T follicular helper cell (primary cell): ENCODE measurements at places on chromosomes 1 and 21.

DNA sequence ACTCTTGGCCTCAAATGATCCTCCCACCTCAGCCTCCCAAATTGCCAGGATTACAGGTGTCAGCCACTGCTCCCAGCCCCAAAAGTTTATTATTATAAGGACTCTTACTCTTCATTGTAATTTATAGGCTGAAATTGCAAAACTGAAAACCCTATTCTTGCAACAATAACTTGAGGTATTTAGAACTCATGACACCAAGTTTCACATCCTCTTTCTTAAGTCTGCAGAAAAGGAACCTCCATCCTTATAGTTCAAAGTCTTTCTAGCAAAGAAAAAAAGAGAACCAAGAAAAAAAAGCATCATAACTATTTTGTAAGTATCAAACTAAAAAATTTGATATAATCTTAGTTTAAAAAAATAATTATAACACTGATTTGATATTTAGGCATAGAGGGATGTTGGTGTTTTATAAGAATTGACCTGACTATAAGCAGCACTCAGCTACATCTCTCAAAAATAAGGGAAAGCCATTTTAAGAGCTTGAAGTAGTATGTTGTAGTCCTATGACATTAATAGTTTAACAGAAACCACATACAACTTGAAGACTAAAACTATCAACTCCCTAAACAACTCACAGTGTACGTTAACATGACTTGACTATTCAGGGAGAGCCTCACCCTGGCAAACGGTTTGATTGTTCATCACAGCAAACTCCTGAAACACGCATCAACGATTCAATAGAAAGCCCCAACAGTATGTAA lies 122.4 kb downstream of the AKT3 start:
- DNase-seq = no peak

- no peak for DNase-seq
These were observed 153.3 kb downstream of the NR5A2 start for GRCh38 chr1:200180821-200181220.

- peak; percentile 6 for DNase-seq
These were observed 66.3 kb upstream of the DIRAS3 start for GRCh38 chr1:68116643-68117235.

DNA sequence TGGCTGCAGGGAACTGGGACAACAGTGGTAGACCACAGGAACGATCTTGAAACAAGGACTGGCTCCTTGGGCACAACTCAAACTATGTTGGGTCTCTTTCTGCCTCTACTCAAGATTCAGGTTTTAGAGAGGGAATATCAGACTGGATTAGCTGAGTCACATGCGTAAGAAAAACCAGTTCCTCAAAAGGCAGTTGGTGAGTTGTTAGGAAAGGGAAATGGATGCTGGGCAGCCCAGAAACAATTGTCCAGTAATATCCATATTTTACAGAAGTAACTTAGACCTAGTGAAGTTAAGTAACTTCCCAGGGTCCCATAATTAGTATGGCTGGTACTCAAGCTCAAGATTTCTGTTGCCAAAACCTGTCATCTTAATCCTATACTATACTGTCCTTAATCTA lies 27.0 kb upstream of the TMEM39B start:
- no peak for DNase-seq

- DNase-seq = no peak
These were observed 54.5 kb upstream of the FGGY start for GRCh38 chr1:59242370-59242769.

DNA sequence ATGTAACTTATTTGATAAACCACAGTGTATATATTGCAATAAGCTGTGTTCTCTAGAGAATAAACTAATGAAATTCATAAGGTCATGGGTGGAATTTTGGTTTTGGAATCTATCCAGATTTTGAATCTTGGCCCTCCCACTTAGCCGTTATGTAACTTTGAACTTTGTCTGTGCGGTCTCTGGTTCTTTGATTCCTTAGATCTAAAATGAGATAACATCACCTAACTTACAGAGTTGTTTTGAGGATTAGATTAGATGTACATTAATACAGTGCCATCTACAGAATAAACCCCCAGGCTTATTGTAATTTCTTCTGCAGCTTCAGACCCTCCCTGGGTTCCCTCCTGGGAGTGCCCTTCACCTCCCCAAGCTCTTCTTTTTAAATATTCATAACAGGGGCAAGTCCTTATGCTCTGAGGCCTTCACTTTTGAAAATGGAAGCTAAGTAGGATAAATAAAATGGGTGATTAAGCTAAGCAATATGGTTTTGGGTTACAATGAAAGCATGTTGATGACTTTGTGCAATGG lies 124.3 kb downstream of the ATG4C start:
- no peak for DNase-seq

GRCh38 chr21:29155118-29155932 lies 24.9 kb downstream of the MAP3K7CL start:
- no peak for DNase-seq

DNA sequence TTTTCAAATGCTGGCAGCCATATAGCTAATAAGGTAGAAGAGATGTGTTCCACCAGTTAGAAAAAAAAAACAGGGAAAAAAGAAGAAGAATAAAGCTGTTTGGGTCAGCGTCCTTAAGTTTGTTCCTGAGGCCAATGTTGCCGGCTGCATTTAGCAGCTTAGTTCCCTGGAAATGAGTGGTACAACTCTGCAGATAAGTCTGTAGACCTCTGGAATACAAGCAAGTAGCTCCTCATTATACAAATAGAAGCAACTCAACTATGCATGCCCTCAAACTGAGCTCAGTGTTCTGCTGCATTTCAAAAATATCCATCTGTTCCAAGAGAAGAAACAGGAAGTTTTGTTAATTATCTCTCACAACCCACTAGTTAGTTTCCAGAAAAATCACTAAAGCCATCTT lies 181.2 kb upstream of the PKN2 start:
- DNase-seq = no peak

DNA sequence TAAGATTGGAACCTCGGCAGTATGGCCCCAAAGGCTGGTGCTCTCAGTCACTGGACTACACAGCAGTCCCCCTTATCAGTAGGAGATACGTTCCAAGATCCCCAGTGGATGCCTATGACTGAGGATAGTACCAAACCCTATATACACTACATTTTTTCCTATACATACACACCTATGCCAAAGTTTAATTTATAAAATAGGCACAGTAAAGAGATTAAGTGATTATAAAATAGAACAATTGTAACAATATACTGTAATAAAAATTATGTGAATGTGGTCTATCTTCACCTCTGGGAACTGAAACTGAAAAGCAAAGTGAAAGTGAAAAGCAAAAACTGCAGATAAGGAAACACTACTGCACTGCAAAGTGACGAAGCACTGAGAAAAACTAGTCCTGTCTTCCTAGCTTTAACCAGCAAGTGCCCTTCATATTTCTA lies 96.8 kb downstream of the INTS7 start:
- no peak for DNase-seq

DNA sequence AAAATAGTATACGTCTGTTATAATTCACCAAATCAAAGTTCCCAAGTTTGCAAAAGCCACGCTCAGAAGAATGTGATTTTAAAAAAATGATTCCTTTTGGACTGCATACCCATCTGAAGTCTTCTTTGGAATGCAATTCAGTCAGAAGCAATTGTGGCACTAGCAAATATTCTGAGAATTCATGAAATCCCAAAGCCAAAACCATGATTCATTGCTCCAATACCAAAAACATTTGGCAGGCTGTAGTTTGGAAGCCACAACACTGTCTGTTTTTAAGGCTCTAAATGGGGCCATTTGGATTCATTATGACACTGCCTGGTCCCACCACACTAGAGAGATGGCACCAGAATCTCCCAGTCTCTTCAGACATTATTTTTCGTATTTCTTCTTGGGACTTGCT lies 21.8 kb upstream of the LRRC53 start:
- no peak for DNase-seq

- no peak for DNase-seq
These were observed 8.9 kb downstream of the MFAP2 start for GRCh38 chr1:16971341-16972188.

DNA sequence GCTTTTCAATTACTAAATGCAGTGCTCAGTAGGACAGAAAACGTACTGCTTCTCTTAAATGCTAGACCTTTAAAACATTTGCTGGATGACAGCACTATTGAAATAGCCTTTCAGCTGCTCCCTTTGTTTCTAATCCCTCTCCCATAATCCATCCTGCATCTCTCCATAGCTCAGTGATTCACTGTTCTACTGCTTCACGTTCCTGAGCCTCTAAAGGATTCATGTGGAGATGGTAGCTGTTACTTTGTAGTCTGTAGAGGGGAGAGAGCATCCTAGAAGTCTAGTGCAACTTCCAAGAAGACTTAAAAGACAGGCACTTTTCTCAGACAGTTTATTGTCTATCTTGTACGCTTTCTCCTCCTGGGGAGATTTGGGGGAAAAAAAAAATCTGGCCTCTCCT lies 51.4 kb downstream of the LRRC8B start:
- DNase-seq = no peak

GRCh38 chr1:111399792-111400610 lies 27.5 kb downstream of the OVGP1 start:
- DNase-seq = peak; percentile 13

DNA sequence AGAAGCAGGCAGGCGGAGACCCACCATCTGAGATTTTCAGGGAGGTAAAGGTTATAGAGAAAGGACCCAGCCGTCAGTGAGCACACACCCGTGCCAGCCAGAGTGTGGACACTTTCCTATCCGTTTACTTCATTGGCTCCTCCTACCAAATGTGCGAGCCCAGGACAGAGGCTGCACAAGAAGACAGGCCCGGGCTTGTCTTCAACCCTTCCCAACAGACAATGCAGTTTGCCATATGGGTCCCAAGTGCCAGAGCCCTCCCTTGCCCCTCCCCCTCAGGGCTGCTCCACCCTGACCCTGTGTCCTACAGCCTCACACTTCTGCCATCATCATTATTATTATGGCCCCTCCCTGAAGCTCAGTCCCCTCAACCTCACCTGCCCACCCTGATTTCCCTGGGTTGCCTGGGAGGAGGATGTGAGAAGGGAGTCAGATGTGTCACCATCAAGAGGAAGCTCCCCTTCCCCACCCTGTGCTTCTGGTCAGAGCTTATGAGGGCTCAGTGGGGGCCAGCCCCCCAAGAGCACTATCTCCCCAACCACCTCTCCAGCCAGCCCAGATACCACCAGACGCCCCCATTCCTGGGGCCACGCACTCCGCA lies 9.4 kb downstream of the LAPTM5 start:
- DNase-seq = no peak

DNA sequence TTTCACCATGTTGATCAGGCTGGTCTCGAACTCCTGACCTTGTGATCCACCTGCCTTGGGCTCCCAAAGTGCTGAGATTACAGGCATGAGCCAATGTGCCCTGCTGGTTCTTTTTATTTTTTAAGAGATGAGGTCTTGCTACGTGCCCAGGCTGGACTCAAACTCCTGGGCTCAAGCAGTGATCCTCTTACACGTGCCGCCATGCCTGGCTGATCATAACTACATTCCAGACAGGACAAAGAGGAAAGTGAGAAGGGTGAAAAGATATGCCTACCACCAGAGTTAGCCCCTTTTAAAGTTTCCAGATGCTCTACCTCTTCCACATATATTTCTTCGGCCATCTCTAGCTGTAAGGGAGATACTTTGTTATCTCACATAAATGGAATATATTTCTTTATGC lies 79.7 kb upstream of the SOX13 start:
- no peak for DNase-seq

DNA sequence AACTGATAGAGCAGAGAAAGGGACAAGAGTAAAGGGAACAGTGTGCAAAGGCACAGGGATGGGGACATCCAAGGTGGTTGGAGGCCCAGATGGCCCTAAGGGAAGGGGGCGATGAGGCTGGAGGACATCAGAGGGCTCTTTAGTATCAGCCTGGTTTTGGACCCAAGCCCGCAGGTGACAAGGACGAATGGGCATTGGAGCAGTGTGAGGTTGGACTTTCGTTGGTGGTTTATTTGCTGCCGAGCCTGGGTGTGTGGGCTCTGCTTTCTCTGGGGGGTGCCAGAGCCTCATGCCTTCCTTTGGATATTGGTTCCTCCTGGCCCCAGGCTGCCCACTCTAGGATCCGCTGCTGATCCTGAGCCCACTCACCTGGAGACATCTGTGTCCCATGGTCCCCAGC lies 12.1 kb downstream of the FOXO6 start:
- DNase-seq = no peak

- DNase-seq = no peak
These were observed 174.1 kb upstream of the EDN2 start for GRCh38 chr1:41658431-41659158.

- no peak for DNase-seq
These were observed 82.3 kb upstream of the SYT6 start for GRCh38 chr1:114235960-114236359.

DNA sequence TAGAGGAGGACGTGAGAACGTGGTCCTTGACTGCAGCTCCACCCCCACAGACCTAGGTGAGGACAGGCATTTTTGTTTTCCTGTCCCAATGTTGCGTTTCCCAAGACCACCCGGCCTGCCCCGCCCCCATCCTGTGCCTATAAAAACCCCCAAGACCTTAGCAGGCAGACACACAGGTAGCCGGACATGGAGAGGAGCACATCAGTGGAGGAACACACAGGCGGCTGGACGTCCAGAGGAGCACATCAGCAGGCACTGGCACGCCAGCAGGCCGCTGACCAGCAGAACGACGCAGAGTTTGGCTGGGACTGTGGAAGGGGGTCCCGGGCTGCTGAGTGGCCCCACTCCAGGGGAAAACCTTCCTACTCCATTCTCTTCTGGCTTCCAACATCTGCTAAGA lies 12.7 kb upstream of the HMGCL start:
- no peak for DNase-seq

- DNase-seq = no peak
These were observed 65.2 kb downstream of the GBP6 start for GRCh38 chr1:89429062-89429461.

DNA sequence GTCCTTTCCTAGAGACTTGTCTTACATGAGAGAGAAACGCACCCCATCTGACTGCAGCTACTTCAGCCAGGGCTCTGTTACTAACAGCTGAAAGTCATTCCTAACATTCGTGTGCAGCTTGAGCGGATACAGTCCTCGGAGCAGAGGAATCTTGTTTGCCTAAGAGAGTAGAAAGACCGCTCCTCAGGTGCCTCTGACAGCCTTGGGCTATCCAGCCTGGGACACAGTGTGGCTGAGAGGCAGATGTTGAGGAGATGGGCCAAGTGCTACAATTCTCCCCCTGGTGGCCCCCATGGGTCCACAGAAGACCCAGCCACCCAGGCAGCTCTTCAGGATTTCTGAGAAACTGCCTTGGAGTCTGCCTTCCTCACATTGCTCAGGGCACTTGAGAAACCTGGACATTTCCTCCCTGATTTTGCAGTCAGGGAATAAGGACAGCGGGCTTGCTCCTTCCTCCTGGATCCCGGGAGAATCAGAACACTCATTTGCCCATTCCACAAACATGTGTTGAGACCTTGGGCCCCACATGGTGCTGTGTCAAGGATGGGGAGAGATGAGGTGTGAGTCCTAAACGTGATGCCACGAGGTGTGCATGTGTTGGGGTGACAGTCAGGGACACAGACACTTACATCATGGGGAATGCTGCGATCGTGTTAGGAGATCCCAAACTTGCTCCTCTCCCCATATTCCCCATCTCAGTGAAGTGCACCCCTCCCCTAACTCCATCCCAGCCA lies 13.1 kb downstream of the TRIM62 start:
- DNase-seq = no peak

GRCh38 chr21:15560383-15561056 lies 169.3 kb upstream of the USP25 start:
- no peak for DNase-seq

- DNase-seq = no peak
These were observed 10.1 kb downstream of the JMJD4 start for GRCh38 chr1:227725046-227725445.

GRCh38 chr1:65437616-65438015 lies 17.1 kb downstream of the LEPR start:
- DNase-seq = no peak

GRCh38 chr1:52424231-52424636 lies 19.8 kb downstream of the PRPF38A start:
- peak; percentile 34 for DNase-seq
